CD4-positive, alpha-beta T cell (primary cell): ENCODE measurements at places on chromosomes 7 and 10. TPM values are rescaled to one million over a fixed set of nuclear protein-coding genes. Genes with fewer than 3 reads are reported as not detected.

Gene IPMK
- total RNA-seq = 1.4 TPM

Gene DNAAF5
- 6.1 TPM for total RNA-seq

Gene SLC29A3
- total RNA-seq = 2.3 TPM

Gene POMZP3
- total RNA-seq = 36.9 TPM

Gene SPDYE1
- not detected for total RNA-seq

Gene TMEM139
- total RNA-seq = 0.20 TPM

Gene LRRC61
- total RNA-seq = 5.0 TPM

Gene NKX2-3
- not detected for total RNA-seq

Gene DNAH11
- total RNA-seq = not detected

Gene MET
- total RNA-seq = 0.14 TPM

Gene ELN
- not detected for total RNA-seq

Gene THNSL1
- total RNA-seq = 0.31 TPM
